ENCODE measurements at places on chromosomes 7 and 10. TPM values are rescaled to one million over a fixed set of nuclear protein-coding genes. Genes with fewer than 3 reads are reported as not detected.

DNA sequence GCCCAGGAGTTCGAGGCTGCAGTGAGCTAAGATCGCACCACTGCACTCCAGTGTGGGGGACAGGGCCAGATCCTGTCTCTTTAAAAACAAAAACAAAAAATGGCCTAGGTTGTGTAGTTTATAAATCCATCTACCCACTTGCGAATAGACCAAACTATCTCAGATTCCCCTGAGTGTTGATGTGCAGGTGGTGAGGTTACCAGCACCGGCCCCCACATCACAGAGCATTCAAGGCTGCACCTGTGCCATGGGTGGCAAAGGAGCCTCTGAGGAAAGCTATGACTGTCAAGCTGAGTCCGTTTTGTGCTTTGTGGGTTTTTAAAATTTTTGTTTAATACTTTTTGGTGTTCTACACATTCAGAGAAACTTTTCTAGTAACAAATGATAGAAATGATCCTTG, 30.8 kb upstream of the CACUL1 start:
- no peak for DNase-seq

DNA sequence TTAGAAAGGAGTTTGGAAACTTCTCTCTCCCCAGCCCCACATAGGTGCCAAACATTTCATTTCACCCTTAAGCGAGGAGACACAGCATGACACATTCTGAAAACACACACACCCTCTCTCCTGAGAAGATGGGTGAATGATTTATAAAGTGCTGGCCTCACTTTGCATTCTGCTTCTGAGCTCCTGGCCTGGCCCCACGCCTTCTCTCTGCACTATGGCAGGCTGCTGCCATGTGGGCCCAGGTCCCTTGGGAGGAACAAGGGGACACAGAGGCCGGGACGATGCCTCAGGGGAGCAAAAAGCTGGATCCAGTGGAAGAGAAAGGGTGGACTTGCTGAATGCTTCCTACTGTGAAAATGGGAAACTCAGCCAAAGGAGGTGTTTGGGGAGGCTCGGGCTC, 56.0 kb downstream of the CPXM2 start:
- no peak for DNase-seq

DNA sequence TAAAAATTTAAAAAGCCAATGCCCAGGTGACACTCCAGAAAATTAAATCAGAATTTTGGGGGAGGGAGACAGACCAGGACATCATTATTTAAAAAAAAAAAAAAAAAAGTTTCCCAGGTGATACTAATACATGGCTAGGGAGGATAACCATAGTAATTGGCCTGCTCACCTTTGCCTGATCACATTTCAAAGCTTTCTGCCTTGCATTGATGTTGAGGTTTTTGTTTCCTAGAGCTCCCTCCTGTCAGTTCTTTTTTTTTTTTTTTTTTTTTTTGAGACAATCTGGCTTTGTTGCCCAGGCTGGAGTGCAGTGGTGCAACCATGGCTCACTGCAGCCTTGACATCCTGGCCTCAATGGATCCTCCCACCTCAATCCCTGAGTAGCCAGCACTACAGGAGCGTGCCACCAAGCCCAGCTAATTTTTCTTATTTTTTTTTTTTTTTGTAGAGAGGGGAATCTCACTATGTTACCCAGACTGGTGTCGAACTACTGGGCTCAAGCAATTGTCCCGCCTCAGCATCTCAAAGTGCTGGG, 38.1 kb downstream of the CPED1 start:
- DNase-seq: no peak

Gene DIP2C
- total RNA-seq: 3.9 TPM

DNA sequence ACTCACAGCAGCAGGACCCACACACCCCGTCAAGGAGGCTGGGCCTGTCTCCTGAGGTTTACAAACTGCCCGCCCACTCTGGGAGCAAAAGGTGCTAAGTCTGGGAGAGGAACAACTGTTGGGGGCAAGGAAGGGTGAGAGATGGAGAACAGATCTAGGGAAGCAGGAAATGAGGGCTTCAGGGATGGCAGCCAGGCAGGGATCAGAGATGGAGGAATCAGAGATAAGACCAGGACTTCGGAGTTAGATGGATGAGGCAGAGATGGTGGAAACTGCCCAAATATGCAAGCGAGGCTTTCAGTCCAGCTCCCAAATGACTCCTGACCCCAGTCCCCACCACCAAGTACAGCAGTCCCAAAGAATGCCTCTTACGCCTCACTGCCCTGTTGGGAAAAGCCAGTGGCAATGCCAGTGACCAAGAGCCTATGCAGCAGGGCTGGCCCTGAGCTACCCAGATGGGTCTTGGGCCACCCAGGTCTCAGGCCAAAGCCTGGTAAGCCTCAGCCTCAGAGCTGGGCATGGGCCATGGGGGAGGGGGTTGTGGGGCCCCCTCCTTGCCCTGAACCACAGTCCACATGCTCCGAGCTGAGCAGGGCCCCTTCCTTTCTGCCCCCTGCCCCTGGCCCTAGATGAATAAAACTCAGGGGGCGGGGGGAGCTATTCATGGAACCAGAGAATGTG, 39.5 kb upstream of the SLF2 start:
- DNase-seq: no peak

- peak; percentile 61 for DNase-seq
These were observed 319.1 kb upstream of the NFE2L3 start for GRCh38 chr7:25832929-25833328.

Gene PTF1A
- total RNA-seq: not detected

DNA sequence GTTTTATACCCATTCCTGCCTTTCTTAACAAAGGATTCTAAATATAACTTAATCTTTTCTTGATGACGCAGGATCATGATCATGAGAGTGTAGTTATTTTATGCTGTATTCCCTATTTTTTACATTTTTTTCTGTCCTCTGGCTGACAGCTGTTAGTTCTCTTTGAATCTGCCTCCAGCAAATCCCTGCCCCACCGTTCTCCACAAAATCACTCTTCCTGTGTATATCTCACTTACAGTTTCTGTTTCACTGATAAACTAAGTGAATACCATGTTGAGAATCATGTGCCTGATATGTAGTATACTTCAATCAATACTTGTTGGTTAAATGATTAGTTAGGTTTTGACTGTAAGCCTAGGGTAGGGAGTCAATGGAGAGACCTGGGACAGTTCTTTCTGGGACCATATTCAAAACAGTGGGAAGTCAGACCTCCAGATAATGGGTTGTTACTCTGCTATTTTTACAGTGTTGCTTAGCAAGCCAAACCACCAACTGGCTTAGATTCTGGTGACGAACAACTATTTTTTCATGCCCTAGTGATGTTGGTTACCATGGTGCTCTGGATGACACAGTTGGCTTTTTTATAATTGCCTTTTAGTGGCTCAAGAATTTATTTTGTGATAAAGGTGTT, 12.8 kb downstream of the CNNM1 start:
- DNase-seq: peak; percentile 68

GRCh38 chr7:137694405-137694804, 152.4 kb downstream of the DGKI start:
- no peak for DNase-seq

DNA sequence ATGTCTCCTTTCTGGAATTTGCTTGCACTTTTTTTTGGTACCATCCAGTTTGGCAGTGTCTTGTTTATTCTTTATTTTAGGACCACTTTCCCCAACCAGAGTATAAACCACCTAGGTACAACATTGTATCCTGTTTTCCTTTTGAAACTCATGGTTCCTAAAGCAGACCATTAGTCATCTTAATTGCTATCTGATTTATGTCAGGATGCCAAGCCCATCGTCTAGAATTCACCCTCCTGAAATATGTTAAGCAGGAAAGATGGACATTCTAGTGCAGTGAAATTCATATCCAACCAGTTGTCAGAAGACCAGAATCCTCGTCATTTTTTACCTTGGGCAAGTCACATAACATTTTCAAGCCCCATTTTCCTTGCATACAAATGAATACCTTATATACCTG, 223.6 kb upstream of the KMT2E start:
- DNase-seq: no peak

Gene KCNH2
- 11.5 TPM for total RNA-seq

Gene TUBAL3
- total RNA-seq: not detected

Gene PNLIPRP2
- not detected for total RNA-seq

Gene MTG1
- 60.7 TPM for total RNA-seq

DNA sequence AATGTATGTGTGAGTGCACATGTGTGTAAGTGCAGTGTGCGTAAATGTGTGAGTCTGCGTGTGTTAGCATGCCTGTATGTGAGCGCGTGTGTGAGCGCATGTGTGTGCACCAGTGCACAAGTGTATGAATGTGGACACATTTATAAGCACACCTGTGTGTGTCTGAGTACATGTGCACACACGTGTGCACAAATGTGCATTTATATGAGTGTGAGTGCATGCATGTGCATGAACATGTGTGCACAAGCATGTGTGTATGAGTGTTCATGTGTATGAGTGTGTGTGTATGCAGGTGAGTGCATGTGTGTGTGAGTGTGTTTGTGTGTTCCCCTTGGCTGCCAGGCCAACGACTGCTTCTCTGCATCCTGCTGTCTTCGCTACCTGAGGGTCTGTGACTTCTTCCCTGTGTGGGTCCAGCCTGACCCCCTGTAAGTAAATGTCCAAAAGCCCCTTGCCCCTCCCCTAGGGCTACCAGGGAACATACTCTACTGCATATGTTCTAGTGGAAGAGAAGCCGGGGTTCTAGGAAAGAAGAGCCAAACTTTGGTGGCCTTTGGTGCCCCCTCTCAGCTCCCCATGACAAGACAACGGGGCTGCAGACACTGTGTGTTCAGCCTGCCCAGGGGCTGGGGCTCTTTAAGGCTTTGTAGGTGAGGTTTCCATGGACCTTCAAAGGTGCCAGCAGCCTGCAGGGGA, 17.0 kb downstream of the GOLGA7B start:
- DNase-seq: no peak

DNA sequence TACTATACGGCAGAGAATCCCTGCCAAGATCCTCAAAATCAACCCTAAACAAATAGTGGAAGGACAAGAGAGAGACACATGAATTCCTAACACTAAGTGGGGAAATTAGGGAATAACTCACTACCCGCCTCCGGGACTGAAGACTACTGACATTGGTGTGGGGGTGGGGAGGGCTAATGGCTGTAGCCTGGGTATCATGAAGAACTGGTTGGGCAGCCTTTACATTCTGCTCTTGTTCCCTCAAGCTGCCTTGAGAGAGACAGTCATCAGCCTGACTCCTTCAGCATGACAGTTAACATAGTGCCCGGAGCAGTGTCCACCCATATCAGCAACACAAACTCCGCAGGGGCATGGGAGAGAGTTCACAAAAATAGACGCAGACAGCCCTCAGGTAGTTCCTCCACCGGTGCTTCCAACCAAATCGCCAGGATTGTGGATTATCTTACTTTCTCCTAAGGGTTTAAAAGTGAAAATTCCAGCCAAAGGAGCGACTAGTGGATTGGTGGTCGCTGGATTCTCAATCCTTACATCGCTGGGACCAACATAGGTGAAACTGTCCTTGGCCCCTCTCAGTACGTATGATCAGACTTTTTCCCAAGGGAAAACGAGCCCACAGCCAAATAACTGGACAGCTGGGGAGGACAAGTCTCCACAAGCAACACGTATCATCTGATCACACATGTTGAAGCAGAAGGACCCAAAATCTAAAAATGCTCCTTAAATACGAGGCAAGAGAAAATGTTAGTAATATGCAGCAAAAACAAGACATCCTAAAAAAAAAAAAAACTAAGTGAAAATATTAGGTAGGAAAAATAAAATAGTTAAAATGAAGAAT, 22.6 kb downstream of the TMEM254 start:
- no peak for DNase-seq
